LHCN-M2 (cell line): ENCODE measurements at places on chromosomes 1 and 21. TPM values are rescaled to one million over a fixed set of nuclear protein-coding genes. Genes with fewer than 3 reads are reported as not detected.

- DNase-seq = no peak
These were observed 27.3 kb upstream of the OTUD3 start for GRCh38 chr1:19854866-19855265.

GRCh38 chr1:58689167-58689566 is 10.7 kb downstream of the MYSM1 start:
- no peak for DNase-seq

DNA sequence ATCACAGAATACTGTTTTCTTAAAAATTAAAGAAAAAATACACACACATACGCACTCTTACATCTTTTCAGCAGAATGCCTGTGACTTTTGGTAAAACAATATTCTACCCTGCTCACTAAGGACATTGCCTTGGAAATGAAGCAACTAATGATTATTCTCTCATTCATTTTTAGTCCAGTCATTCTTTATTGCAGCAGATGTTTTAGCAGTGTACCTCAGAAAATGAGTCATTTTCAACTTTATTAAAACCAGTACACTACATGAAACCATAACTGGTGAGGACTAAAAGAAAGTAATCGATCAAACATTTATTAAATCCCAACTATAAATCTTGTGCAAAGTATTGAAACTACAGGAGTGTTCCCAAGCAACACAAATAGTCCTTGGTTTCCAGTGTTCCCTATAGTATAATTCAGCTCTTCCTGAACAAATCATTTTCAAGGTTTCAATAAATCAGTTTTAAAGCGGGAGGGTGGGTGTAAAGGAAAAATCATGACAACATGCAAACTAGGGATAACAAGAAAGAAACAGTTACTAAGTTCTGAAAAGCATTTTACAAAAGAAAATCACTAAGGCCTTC is 114.2 kb downstream of the ADGRL4 start:
- peak; percentile 56 for DNase-seq

DNA sequence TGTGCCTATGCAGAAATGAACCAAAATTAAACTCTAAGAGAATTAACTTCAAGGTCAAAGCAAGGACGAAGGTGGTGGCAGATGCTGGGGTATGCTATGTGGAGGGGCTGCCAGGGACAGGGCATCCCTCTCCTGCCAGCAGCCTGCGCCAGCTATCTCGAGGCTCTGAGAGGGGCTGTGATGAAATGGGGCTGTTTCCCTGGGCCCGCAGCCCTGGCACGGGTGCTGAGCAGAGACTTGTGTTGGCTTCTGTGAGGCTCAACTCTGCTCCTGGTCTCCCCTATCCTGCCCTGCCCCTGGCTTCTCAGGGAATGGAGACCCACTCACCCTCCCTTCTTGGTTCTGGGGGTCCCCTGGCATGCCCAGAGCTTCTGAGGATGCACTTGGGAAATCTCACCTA is 41.9 kb upstream of the TIAM1 start:
- DNase-seq = no peak

DNA sequence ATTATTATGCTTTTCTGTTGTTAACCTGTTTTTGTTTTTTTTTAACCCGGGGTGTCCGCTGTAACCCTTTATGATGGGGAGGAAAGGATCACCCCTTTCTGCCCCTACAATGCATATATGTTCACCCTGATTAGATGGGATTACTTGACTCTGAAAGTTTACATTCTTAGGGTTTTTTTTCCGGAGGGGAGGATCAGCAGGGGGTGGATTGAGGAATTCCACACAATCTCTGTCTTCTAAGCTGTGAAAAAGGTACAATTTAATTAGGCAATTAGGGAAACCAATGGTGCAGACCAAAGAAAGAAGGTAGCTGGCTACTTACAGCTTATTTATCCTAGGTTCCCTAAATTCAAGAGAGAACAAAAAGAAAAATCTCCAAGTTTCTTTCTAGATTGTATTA is 58.3 kb downstream of the EDEM3 start:
- no peak for DNase-seq

DNA sequence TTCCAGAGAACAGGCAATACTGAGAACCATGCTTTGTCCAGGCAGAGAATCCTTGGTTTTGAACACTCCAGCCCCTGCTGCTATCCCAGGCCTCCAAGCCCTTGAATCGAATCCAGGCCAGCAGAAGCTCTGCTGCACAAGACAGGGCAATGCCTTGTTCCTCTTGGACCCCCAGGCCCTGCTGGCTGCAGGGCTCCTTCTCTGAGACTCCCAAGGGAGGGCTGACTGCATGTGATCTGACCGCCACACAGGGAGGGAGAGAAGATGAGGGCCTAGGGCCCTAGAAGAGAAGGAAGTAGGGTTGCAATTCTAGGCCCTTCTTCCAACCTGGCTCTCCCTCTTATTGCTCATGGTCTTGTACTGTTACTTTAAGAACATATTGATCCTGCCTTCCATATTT is 160.6 kb upstream of the EDN2 start:
- DNase-seq = no peak

DNA sequence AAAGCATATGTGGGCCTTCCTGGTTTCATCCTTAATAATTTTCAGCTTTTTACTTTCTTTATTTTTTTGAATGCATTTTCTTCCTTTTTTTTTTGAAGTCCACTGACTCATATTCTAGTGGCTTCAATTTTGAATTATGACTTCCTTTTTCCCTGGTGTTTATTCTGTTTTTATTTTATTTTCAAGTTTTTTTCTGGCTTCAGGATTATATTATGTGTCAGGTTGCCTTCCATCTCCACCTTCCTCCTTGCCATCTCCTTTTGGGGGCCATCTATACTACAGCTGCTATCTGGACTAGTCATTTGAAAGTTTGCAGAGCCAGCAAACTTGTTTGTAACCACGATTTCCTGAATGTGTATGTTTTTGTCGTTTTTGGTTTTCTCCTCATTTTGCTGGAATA is 117.6 kb downstream of the LEPR start:
- DNase-seq = peak; percentile 45

DNA sequence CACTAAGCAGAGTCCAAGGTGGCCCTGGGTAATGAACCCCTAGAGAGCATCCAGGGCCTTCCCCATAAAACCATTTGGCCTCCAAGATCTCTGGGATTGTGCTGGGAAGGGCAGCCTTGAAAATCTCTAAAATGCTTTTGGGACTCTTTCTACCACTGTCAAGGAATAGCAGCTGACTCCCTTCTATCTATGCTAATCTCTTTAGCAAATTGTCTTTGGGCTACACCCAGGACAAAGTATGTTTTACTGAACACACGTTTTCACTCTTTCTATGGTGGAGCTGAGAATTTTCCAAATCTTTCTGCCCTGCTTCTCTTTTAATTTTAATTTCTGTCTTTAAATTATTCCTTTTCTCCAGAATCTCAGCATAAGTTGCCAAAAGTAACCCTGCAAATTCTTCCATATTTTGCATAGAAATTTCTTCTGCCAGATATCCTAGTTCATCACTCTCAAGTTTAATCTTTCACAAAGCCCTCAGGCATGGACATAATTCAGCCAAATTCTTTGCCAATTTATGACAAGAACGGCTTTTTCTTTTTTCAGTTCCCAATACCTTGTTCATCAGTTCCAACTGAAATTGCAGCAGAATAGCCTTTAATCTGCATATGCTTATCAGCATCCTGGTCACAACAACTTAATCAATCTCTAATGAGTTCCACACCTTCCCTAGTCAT is 687.0 kb upstream of the ADGRL4 start:
- no peak for DNase-seq

DNA sequence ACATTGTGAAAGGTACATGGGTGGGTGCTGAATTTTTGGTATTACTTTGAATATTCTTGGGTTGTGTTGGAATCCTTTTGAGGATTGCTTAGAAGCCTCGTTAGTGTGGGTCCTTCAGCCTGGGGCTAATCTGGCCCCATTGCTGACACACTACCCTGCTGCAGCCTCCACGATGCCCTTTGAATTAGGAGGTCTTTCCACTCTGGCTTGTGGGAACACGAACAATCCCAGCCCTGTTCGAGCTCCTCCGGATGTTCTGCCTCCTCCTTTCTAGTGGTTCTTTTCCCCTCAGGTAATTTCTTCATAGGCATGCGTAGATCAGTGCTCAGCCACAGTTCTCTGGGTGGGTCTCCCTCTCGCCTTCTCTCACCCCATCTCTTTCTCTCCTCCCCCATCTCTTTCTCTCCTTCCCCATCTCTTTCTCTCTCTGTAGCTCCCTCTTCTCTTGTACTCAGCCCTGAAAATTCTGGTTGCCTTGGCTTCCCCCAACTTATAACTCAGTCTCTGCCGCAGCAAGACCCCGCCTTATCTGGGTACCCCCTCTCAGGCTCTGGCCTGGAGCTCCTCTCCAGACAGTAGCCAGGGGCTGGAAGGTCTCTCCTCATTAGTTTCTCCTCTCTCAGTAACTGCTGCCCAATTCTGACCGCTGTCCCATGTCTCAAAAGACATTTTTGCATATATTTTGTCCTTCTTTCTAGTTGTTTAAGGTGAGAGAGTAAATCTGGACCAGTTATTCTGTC is 46.0 kb upstream of the SLC19A1 start:
- DNase-seq = no peak

DNA sequence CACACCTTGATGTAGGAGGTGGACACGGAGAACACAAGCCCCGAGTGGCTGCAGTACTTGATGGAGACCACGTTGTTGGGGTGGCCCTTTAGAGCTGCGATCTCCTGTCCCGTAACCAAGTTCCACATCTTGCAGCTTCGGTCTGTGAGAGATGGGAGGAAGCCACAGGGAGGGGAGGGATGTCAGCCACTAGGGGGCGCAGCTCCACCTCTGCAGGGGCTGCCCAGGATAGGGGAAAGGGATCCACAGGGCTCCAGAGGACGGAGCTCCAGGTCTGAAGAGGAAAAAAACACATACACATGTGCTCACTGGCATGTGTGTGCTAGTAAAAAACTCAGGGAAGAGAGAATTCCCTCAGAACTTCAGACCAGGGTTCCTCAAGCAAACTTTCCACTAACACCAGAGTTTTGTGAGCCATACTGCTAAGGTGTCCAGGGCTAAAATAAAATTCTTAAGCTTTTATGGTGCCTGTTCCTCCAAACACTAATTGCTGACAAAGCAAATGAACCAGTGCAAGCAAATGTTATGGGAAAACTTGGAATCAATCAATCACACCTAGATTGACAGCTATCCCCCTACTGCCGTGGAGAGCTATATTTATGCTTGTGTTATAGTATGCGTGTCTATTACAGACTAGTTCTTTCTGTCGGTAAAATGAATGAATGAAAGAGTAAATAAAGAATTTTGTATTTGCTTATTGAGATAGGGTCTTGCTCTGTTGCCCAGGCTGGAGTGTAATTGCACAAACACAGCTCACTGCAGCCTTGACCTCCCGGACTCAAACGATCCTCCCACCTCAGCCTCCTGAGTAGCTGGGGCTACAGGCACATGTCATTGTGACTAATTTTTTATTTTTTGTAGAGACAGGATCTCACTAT is 43.7 kb downstream of the KIF21B start:
- peak; percentile 6 for DNase-seq

GRCh38 chr1:151104630-151105029 is 34.1 kb downstream of the GABPB2 start:
- DNase-seq = no peak

GRCh38 chr1:108749081-108749480 is 2.6 kb downstream of the STXBP3 start:
- DNase-seq = no peak

GRCh38 chr1:183034682-183035081 is 11.5 kb downstream of the LAMC1 start:
- DNase-seq = no peak

DNA sequence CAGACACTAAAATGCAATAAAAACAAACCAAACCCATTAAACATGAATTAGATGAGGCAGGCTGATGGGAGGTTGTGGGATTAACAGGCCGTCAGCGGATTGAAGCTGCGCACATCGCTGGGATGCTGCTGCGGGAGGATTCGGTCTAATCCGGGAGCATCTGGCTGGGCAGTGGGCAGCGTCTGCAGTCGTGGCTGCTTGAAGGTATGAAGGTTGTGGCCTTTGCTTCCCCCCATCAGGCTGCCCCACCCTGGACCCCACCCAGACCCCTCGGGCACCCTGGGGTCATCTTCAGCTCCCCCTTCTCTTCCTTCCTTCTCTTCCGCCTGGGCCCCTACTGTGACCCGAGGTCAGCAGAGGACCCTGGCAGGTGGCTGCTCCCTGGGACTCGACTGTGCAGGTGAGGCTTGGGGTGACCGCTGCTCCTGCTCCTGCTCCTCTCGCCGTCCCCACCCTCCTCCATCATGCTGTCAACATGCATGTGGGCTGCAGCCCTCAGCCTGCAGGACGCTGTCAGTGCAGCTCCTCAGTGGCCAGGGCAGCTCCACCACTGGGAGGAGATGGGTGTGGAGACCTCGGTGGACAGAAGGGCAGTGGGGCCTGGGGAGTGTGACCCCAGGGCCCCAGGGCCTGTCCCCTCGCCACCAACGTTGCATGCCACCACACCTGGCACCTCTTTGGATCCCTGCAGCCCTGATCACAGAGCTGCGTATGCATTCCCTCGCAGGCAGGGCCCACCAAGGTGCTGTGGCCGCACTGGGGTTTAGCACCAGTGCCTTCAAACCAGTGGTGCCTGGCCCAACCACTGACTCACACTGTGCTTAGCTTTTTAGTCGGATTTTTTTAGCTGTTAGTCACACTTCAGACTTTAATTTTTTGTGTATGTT is 112.2 kb upstream of the COL6A1 start:
- DNase-seq = peak; percentile 72

GRCh38 chr1:5938101-5938646 is 54.1 kb downstream of the NPHP4 start:
- peak; percentile 86 for DNase-seq

GRCh38 chr21:35198982-35199732 is 150.1 kb upstream of the RUNX1 start:
- no peak for DNase-seq

DNA sequence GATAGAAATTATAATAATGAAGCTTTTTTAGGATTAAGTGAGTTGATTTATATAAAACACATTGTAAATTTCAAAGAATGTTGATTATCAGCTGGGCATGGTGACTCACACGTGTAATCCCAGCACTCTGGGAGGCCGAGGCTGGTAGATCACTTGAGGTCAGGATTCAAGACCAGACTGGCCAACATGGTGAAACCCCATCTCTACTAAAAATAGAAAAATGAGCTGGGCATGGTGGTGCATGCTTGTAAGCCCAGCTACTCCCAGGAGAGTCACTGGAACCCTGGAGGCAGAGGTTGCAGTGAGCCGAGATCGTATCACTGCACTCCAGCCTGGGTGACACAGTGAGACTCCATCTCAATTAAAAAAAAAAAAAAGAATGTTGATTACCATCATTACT is 18.4 kb downstream of the ADAMTS1 start:
- DNase-seq = peak; percentile 82

DNA sequence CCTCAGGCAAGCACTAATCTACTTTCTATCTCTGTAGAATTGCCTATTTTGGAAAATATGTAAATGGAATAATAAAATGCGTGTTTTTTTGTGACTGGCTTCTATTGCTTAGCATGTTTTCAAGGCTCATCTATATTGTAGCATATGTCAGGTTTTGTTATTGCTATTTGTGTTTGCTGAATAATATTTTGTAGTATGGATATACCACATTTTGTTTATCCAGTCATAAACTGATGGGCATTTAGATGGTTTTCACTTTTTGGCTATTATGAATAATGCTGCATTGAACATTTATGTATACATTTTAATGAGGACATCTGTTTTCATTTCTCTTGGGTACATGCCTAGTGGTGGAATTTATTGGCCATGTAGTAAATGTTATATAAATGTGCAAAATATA is 183.3 kb upstream of the ZP4 start:
- no peak for DNase-seq

Gene LCE2A
- not detected in 2 replicates for total RNA-seq

Gene FCN3
- total RNA-seq = not detected in 2 replicates

Gene LPAR3
- total RNA-seq = not detected in 2 replicates

Gene UBL4B
- not detected in 2 replicates for total RNA-seq

Gene DDX20
- total RNA-seq = 23.6 and 31.0 TPM in 2 replicates

Gene NLRP3
- total RNA-seq = 0.57 and 0.58 TPM in 2 replicates

Gene KRTAP21-2
- total RNA-seq = not detected in 2 replicates

Gene DSCAM
- not detected in 2 replicates for total RNA-seq

Gene ACTL8
- total RNA-seq = not detected in 2 replicates
